Type B pancreatic cell (in vitro differentiated cells): ENCODE measurements at places on chromosomes 4 and X.

GRCh38 chr4:169115897-169116254 is 105.8 kb upstream of the CBR4 start:
- no peak for DNase-seq

- DNase-seq = no peak
Observed at GRCh38 chr4:108052558-108053120, 63.0 kb downstream of the HADH start.

GRCh38 chr4:90069151-90069550 is 58.0 kb upstream of the CCSER1 start:
- DNase-seq = no peak

DNA sequence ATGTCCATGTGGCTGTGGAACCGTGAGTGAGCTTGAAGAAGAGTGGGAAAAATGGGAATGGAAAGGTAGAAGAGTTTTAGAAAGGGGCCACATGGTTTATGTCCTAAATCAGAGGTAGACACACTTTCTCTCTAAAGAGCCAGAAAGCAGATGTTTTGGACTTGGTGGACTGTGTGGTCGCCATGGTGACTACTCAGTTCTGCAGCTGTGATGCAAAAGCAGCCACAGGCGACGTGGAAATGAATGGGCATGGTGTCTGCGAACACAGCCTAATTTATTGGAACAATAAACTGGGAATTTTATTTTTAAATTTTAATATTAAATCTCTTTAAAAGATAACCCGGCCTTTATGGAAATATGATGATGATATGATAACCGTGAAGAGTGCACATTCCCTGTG is 386.0 kb upstream of the FAT1 start:
- DNase-seq = no peak

DNA sequence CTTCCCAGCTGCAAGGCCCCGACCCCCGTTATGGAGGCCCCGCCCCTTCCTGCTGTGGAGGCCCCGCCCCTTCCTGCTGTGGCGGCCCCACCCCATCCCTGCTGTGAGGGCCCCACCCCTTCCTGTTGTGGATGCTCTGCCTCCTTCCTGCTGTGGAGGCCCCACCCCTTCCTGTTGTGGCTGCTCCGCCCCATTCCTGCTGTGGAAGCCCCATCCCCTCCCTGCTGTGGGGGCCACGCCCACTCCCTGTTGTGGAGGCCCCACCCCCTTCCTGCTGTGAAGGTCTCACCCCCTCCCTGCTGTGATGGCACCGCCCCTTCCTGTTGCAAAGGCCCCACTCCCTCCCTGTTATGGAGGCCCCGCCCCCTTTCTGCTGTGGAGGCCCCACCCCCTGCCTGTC is 104.9 kb upstream of the PSAPL1 start:
- DNase-seq = no peak
